ENCODE measurements at places on chromosomes 2 and 18.

DNA sequence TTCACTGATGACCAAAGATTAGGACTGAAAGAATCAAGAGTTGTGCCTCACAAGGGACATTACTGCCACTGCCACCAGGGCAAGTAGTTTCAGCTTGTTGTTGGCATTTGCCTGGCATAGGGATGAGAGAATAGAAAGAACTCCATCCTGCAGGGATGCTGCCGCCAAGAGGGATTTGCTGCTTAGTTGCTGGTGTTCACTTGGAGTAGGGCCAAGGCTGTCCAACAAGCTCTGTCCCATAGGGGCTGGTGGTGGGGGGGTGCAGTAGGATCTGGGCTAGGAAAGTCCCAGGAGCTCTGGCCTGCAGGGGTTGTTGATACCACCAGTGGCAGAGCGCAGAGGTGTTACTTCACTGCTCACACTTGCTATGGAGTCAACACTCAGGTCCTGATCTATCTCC lies 84.9 kb upstream of the MGAT4A start:
- no peak for DNase-seq

- peak; percentile 100 for DNase-seq
Observed at GRCh38 chr2:44168681-44169154, at the start of gene PPM1B. TSS of gene PPM1B (plus strand) at chr2:44168875. CDS start at chr2:44201200, 32,325 bp downstream.

- DNase-seq: no peak
Observed at GRCh38 chr2:108926561-108927380, 62.2 kb downstream of the EDAR start.

DNA sequence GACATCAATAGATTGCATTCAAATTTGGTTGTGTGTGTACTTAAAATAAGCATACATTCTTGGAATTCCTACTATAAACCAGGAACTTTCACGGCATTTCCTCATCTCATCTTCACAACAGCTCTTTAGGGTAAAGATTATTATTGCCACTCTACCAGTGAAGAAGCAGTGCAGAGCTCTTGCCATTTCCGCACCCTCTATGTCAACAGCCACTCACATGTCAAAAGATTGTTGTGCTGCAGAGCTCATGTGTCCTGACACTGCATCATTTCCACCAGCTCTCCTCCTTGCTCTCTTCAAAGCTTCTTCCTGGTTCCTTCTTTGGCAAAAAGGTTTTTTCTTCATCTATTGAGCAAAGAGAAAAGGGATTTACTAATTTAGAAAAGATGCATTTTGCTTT lies 26.5 kb upstream of the L3MBTL4 start:
- DNase-seq: no peak

DNA sequence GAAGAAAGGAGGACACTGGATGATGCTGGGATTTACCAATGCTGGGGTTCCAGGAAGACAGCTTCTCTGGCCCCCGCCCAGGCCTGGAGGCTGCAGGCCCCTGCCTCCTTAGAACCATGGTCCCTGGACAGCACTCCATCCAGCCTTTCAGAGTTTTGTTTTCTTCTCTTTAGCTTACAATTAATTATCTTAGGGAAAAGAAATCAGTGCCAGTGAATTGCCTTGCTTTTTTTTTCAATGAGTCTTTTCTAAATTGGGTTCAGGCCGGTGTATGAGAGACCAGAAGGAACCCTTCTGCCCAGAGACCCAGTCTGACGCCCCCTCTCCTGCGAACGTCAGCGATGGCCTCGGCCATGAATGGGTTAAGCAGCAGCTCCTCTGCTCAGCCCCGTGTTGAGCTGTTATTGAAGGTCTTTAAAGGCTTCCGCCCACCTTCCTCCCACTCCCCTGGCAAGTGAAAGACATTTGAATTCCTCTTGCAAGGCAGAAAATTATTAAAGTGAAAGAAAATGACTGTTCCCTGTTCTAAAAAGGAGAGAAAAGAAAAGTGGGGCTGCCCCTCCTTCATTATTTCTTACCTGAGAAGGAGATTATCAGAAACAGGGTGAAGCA lies 65.7 kb upstream of the CHMP1B start:
- no peak for DNase-seq

GRCh38 chr2:173221937-173222594 lies 132.6 kb upstream of the CDCA7 start:
- DNase-seq: no peak

DNA sequence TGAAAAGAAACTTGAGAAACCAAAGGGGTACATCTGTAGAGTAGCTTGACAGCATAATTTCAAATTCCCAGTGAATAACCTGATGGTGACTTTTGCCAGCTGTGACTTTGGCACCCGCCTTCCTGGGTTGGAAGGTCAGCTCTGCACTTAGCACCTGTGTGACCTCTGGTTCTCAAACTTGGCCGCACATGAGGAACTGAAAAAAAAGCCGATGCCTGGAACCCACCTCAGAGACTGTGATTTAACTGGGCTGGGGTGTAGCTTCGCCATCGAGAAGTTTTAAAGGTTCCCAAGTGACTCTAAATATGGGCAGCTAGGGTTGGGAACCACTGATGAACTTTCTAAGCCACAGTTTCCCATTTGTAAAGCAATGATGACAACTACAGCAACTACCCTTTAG lies 6.5 kb downstream of the EFEMP1 start:
- DNase-seq: no peak

DNA sequence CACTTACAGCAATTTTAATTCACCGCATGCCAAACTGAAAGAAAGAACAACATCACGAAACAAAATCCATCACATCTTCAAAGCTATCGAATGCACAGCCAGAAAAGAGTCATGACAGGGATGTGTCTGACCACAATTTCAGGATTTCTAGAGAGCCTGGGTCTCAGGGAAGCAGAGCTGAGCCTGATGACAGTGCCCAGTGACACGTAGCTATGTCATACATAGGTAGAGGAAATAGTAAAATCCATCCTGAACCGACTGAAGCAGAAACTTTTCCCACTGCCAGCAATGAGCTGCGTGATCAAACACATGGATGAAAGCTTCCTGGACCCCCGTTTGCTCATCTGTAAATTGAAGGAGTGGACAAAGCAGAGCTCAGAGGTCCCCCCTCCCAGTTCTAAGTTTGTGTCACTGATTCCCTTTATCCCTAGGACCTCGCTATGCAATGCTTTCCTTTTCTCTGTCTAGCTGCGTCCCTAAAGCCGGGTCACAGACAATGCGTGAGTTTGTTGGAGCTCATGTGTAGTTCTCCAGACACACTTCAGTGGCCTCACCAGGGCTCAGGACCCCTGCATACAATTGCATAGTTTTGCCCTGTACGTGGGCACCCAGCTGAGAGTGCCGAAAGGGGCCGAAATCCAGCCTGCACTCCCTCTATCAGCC lies 37.6 kb downstream of the CCBE1 start:
- DNase-seq: no peak

- DNase-seq: peak; percentile 12
Observed at GRCh38 chr2:121902171-121902591, 146.7 kb downstream of the TSN start.

DNA sequence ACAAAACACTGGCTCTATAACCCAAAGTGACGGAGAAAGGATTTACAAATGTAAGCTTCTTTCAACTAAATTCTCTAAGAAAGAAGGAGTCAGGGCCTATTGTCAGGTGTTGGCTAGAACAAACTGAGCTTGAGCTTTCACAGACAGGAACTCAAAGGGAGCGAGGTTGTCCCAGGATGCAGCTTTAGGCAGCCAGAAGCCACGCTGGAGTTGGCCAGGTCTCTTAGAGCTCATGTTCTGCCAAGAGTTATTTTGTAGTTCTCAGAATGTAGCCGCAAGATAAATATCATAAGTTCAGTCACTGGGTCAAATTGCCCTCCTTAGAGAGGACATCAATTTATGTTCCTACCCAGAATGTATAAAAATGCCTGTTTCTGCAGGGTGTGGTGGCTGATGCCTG lies 54.1 kb upstream of the GREB1L start:
- no peak for DNase-seq

DNA sequence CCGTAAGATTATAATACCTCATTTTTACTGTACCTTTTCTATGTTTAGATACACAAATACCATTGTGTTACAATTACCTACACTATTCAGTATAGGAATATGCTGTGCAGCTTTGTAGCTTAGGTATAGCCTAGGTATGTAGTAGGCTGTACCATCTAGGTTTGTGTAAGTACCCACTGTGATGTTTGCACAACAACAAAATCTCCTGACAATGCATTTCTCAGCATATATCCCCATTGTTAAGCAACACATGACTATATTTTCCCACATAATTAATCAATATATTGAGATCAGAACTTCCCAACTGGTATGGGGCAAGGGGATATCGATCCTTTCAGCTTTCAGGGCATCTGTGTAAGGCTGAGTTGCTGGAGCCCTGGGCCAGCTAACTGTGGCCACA lies 106.3 kb upstream of the OTX1 start:
- no peak for DNase-seq

DNA sequence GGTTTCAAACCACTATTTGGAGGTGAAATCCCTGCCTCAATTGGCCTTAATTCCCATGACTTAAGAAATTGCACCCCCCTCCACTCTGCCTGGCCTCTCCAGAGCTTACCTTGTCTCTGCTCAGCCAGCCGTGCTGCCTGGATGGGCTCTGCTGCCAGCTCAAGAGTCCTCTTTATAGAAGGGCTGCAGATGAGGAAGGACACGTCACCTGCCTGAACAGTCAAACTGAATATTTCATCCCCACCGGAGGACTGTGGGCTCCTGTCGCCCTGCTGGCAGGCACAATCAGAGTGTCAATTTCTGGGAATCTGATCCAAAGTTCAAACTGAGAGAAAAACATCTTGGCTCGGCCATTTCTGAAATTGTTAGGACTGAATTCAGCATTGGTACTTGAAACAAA lies at the start of gene OTOS:
TSS of gene OTOS (minus strand) at position 148 of the 400 bp plus-strand sequence. CDS start 332 bp downstream, outside the sequence.
- no peak for DNase-seq

DNA sequence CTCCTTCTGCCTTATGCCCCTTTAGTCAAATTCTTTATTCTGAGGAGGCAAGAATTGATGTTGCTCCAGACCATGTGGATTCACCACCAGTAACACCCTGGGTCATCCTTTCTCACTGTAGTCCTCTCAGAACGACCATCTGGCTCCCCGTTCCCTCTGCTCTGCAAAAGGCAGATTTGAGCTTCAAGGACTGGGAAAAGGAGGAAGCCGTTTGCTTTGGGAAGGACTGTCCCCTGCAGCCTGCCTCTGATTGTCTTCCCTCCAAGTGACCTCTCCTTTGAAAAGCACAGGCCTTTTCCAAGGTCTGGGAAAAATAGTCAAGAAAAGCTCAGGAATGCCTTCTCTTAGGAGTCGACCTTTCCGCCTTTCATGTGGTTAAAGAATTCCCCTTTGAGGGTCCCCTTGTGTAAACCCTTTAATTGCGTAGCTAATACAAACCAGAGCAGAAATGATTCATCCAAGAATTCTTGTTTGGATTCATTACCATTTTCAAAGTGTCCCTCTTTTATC lies 130.1 kb upstream of the COPS8 start:
- no peak for DNase-seq

- DNase-seq: no peak
Observed at GRCh38 chr2:162063899-162064298, 10.1 kb downstream of the DPP4 start.

DNA sequence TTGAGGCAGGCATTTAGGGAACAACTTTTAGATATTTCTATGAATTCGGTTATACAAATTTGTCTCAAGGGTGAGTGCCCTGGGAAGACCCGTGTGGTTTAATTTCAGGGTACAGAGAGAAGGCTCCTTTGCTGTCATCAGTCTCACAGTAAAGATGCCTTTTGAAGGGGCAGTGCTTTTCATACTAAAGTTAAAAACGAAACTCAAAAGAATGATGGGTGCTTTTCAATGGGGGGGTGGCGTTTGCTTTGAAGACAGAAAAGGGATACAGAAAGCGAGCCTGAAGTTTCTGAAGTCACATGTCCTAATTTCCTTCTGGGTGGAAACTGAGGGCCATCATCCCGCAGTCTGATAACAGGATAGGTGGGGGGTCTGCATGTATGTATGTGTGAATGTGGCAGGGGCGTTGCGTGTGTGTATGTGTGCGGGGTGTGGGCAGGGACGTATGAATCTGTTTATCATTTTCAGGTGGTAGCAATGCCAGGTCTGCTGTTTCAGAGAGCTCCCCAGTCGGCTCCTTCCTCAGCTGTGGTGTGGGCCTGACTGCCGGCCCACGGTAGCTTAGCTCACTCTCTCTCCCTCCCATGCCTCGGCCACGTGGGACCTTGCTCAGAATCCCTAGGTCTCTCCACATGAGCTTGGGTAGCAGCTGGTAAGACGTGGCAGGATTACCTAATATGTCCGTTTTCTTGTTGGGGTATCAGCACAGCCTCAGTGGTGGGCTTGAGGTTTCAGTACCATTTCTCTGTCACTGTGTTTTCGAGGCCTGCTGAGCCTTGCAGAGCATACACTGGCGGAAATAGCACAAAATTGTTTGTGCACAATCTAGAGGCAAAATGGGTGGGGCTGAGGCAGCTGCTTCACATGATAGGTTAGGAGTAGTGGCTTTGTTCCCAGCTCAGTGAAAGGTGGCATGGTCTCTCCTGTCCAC lies 32.7 kb downstream of the ARHGAP25 start:
- peak; percentile 46 for DNase-seq

DNA sequence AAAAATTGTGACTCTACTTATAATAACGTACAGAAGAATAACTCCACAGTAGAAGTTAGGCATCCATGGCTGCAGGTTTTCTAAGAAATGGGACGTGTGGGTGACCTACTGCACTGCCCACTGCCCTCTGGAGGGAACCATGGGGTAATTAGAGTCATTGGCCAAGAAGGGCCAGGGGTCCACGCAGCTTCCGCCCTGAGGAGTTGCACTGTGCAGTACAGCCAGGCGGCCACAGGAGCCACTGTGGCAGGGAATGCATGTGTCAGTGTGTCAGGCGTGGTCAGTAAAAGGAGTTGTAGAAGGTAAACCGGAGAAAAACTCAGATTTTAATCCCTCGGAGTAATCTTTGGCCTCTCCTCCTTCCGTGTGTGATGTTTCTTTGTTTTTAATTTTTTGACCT lies 24.8 kb downstream of the NCK2 start:
- no peak for DNase-seq

DNA sequence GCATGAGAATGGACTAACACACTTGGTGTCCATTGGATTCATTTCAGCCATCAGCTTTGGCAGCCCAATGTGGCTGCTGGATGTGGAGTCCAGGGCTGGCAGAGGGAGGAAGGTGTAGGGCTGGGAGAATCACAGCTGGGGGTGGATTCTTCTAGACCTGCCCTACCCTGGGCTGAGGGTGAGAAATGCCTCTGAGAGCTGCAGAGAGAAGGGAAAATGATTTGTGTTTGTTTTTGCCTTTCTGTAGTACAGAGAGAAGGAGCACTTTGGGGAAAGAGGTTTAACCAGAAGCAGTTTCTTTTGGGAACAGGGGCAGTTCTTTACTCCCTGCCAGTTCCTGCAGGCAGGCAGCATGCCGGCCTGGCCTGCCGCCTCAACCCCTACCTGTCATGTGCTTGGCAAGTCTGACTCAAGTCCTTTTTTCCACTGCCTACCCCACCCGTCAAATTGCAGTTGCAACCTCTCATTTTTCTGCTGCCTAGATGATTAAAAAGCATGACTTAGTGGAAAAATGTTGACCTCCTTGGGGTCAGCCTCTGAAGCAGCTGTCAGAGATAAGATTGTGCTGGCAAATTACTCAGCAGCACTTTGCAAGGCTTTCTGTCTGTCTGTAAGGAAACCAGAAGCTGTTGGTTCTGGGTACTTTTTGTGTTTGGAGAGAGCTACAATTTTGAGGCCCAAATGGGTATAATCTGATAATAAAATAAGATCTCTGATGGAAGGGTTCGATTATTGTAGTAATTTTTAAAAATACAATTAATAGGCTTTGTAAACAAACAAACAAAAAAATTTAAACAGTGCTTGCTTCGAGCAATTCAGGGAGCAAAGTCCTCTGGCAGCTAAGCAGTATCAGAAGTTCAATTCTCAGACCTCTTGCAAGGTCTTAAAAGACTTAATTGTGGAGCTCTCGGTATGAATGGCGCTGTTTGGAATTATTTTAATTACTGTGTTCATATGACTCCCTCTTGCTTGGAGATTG lies 21.7 kb downstream of the LBH start:
- DNase-seq: peak; percentile 81

- DNase-seq: no peak
Observed at GRCh38 chr2:111100087-111100764, 20.5 kb upstream of the BCL2L11 start.

Data from stimulated activated CD4-positive, alpha-beta T cell treated with anti-CD3 and anti-CD28 coated beads, Interleukin-15, amount 100 ng/mL, for 24 hours (primary cell).